ENCODE measurements at places on chromosomes 4 and X.

GRCh38 chrX:103417933-103418332 is 41.6 kb downstream of the BEX3 start:
- DNase-seq = no peak

GRCh38 chr4:10584042-10584441 is 100.5 kb downstream of the CLNK start:
- DNase-seq = peak; percentile 26

GRCh38 chr4:18404642-18405041 is 383.1 kb upstream of the LCORL start:
- no peak for DNase-seq

DNA sequence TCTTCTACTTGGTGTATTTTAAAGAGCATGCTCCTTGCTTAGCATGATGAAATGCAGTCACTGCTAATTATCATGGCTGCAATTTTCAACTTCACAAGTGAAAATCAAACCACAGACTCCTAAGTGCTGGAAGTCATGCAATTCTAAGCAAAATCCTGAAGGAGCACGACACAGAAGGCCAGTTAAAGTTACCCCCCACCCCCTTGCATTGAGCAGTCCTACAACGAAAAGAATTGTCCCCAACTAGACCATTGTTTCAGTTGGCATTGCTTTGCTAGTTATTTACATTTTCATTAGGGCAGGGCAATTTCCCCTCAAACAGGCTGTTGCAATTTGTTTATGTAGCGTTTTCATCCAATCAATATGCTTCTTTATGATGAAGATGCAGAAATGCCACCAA is 321.2 kb downstream of the PCDH7 start:
- no peak for DNase-seq

DNA sequence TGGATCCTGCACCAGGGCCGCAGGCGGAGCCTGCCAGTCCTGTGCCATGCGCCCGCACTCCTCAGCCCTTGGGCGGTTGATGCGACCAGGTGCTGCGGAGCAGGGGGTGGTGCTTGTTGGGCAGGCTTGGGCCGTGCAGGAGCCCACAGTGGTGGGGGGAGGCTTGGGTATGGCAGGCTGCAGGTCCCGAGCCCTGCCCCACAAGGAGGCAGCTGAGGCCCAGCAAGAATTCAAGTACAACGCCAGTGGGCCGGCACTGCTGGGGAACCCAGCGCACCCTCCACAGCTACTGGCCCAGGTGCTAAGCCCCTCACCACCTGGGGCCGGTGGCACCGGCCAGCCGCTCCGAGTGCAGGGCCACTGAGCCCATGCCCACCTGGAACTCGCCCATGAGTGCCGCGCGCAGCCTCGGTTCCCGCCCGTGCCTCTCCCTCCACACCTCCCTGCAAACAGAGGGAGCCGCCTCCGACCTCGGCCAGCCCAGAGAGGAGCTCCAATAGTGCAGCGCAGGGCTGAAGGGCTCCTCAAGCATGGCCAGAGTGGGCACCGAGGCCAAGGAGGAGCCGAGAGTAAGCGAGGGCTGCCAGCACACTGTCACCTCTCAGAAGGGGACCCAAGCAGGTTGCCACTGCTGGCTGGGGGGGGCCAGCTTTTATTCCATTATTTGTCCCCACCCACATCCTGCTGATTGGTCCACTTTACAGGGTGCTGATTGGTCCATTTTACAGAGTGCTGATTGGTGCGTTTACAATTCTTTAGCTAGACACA is 339.0 kb upstream of the KLF3 start:
- DNase-seq = no peak

DNA sequence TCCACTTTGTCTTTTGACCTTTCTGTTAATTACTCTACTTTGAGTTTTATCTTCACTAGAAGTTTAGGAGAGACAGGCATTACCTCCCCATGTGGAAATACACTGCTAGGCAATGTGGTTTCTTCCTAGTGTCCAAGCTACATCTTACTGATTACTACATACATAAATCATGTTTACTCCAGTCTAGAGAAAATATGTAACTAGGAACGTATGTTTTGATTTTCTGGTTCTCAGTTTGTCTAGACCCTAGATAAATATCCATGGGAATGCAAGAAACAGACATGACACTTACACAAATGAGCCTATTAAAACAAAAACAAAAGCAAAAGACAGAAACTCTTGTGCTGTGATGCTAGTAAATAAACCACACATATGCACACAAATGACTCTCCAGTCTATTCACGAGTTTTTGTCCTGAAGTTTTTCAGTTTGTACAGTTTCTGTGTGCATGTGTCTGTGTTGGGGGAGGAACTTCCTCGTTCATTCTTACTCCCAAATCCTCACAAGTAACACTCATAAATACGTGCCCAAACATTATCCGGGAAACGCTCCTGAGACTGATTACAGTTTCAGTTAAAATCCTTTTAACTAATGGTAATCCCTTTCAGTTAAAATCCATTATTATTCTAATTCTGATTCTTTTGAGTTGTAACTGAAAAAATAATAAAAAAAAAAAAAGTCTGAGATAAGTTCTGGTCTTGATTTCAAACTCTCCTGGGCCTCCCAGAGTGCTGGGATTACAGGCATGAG is 283.5 kb upstream of the FTHL17 start:
- no peak for DNase-seq

GRCh38 chr4:189002475-189002874 is 863.2 kb downstream of the TRIML1 start:
- no peak for DNase-seq

DNA sequence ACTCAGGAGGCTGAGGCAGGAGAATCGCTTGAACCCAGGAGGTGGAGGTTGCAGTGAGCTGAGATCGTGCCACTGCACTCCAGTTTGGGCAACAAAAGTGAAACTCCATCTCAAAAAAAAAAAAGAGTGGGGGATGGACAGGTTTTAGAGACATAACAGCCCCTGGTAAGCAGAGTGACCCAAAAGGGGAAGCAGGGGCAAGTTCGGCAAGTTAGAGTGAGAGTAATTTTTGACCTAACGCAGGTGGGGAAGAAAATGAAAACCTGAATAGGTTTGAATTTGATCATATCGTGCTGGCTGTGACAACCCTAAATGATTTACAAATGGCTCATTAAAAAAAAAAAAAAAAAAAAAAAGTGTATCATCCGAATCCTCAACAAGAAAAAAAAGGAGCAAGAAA is 25.7 kb upstream of the TMEM131L start:
- DNase-seq = no peak

DNA sequence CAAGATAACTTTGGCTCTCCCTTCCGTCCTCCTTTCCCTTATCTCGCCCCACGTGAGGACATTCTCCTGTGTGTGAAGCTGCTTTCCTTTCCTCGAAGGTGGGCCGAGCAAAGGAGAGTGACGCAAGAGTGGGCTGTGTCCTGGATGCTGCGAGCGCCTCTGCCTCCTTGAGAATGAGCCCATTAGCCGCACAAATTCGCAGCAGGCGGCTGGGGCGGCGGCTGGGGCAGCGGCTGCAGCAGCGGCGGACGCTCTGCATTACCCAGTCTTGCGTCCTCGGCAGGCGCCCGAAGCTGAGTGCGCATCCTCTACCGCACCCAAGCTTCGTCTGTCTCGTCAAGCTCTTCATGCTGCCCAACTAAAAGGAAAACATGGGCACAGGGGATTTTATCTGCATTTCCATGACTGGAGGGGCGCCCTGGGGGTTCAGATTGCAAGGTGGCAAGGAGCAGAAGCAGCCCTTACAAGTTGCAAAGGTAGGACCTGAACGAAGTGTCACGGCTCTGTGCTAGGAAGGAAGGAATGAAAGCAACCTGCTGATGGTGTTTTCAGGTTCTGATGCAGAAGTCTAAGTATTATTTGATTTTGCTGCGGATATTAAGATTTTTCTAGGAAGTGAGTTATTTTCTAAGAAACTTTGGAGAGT is at the start of gene SYNPO2:
Gene SYNPO2, plus strand, starts transcription at position 189 of the 646 bp plus-strand sequence. Its CDS starts 183 bp downstream, at position 372.
- DNase-seq = peak; percentile 76

DNA sequence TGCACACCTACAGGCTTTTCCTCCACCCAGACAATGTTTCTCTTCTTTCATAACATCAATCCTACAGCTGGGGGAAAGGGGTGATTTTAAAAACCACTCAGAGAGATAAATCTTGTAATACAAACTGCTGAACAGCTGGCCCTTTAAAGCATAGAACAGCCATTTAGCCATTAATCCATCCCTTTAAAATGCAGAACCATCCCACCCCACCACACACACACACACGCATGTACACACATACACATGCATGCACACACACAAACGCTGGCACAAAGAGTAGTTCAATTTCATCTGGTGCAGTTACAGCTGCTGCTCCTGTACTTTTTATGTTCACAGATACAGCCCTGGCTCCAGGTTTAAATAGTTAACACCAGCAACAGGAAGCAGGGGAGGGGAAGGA is 426.1 kb downstream of the MID1IP1 start:
- no peak for DNase-seq

- DNase-seq = no peak
These were observed 69.9 kb downstream of the SEL1L3 start for GRCh38 chr4:25792876-25793275.

- no peak for DNase-seq
These were observed 155.7 kb downstream of the SLC4A4 start for GRCh38 chr4:71494539-71494938.

DNA sequence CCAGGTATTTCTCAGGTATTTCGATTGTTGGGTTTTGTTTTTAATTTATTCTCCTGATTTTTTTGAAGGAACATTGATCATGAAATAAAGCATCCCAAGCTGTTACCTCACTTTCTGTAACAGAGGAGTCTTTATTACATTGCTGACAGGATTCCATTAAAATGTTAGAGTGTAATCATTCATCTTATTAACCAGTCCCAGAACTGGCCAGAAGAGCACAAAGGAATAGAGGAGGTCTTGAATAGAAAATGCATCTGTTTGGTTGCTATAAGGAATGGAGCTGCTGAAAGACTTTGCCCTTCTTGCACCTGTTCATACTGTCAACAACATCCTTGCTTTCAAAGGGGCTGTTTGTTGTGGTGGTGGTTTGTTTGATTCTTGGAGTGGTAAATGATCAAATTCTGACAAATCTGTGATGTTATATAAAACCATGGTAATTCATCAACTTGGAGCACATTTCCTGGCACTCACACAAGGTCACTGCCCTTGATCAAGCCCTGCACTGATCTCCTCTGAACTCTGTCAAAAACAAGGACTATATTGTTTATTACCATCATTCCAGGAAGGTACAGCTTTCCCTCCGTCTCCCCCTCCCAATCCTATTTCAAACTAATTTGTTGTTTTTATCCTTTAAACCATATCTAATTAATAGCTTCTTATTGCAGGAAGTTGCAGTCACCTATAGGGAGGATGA is 215.8 kb downstream of the PCDH19 start:
- no peak for DNase-seq

GRCh38 chr4:2875556-2875955 is 31.9 kb downstream of the ADD1 start:
- no peak for DNase-seq

DNA sequence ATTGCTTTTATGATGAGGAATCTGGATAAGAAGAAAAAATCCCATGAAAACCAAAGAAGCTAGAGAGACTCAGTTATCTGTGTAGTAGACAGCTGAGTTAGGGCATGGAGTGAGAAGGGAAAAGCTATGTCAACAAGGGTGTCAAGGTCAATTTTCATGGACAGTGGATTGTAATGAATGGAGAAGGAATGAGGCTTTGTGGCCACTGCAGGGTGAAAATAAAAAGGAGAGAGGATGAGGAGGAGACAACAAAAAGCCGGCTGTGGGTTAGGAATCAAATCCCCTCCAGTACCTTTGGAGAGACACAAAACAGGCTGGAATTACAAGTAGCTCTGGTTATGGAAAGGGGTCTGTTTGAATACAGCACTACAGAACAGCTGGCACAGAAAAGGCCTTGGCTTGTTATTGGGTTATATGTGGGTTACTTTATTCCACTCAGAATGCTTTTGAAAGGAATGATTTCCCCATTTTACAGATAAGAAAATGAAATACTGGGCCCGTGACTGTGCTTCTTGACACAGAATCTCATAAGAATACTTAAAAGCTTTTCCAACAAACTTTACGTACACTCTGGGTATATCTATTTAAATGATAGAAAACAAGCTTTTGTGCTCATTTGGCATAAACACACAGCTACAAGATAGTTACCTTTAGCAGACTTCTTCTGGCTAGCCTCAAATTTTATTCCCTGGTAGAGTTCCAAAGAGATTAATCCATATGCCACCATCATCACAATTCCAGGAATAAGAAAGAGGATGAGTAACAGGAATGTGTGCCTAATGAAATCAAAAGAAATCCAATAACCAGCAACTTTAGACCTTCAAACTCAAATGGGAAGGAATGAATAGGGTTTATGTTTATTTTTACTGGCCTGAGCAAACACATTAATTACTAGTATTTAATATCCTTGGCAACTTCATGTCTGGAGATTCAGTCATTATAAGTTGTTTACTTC is 7.5 kb downstream of the CCKAR start:
- DNase-seq = no peak

- peak; percentile 61 for DNase-seq
These were observed 11.4 kb upstream of the SLAIN2 start for GRCh38 chr4:48329976-48330375.

- no peak for DNase-seq
These were observed 669.8 kb downstream of the IQCM start for GRCh38 chr4:149145803-149146202.

DNA sequence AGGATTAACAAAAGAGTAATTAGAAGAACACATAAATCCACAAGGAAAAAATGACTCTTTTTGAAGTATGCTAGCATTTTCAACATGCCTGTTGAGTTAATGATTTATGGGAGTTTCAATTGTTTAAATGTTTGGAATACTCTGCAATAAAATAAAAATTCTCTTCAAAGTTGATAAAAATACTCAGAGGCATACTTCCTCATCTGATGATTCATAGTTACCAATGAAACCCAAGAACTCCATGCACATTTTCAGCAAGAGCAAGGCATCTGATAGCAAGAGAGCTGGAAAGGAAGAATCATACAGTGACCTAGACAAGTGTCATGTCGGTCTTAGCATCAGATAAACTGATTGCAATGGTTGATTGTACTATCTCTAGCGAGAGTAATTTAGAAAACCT is 443.7 kb upstream of the ATOH1 start:
- peak; percentile 14 for DNase-seq

DNA sequence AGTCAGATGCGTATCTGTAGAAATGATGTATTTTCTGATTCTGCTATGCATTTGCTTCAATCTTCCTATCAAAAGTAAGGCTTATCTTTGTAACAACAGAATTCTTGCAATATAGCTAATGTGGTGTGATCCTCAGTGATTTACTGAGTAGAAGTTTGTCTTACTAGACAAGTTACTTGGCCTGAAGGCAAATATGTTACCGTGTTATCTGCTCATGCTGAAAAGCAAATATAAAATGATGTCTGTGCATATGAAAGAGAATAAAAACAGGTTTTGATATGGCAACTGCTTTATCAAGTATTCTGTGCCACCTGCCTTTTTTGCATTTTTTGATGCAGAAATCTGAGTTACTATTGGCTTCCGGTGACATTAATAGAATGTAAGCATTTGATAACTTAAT is 92.6 kb downstream of the TIGD2 start:
- no peak for DNase-seq

Data from urothelium cell line (cell line).